PC-9 (cell line): ENCODE measurements at places on chromosomes 5 and 9.

- no peak for DNase-seq
Observed at GRCh38 chr9:128275198-128276007, at the start of gene GOLGA2. TSS of gene GOLGA2 (minus strand) at chr9:128276007. CDS start at chr9:128275976, 31 bp downstream.

GRCh38 chr9:121268851-121269641 lies 1.1 kb downstream of the GSN start:
- DNase-seq, result peak; percentile 47

GRCh38 chr9:114924327-114924726 lies 6.1 kb downstream of the TNFSF8 start:
- no peak for DNase-seq

DNA sequence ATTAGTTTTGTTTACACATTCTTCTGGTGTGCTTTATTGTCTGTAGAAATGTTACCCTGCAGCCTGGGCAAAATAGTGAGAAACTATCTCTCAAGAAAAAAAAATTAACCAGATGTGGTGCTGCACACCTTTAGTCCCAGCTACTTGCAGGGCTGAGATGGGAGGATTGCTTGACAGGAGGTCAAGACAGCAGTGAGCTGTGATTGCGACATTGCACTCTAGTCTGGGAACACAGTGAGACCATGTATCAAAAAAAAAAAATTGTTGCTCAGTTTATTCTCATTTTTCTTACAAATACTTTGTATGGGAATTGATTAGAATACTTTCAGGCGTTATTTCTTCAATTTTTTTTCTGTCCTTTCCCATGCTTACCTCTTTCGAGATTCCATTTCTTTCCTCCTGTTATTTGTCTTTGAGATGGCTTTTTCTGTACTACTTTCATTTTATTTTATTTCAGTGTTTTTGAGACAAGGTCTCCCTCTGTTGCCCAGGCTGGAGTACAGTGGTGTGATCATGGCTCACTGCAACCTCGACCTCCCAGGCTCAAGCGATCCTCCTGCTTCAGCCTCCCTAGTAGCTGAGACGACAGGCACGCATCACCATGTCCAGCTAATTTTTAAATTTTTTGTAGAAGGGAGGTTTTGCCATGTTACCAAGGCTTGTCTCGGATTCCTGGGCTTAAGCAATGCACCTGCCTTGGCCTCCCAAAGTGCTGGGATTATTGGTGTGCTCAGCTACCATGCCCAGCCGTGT lies 24.9 kb downstream of the TENT2 start:
- DNase-seq, result no peak

- no peak for DNase-seq
Observed at GRCh38 chr9:133707065-133707762, 30.9 kb downstream of the SARDH start.

DNA sequence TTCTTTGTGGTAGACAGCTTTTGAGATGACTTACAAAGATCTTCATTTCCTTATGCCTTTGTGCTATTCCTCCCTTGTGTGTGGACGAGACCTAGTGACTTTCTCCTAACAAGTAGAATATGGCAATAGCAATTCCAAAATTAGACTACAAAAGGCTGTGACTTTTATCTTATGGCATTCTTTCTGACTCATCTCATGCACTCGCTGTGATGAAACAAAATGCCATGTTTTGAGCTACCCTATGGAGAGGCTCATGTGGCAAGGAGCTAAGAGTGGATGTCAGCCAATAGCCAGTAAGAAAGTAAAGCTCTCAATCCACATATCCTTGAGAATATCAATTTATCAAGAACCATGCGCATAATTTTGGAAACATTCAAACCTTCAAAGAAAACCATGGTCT lies 380.5 kb upstream of the SMC2 start:
- no peak for DNase-seq

DNA sequence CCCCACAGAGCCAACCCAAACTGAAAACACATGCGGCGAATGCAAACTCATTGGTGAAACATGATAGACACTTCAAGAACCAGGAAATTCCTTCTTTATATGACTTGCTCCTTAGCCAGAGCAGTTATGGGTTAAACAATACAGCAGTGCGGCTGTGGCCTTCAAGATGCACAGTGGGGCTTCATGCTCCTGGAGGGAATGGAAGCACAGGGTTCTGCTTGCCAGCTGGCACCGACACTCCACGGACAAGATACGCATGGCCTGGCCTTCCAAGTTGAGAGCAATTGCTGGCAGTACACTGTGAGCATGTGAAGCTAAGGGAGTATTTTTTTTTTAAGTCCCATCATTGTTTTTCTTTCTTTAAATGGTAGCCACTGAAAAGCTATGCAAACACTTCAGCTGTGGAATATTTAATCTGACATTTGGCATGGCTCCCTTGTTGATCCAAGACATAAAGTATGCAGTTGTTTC lies 451.6 kb upstream of the CD180 start:
- DNase-seq, result no peak

GRCh38 chr9:89444274-89444673 lies 53.6 kb downstream of the SEMA4D start:
- DNase-seq, result no peak

- no peak for DNase-seq
Observed at GRCh38 chr5:14914623-14915260, 43.2 kb upstream of the ANKH start.

DNA sequence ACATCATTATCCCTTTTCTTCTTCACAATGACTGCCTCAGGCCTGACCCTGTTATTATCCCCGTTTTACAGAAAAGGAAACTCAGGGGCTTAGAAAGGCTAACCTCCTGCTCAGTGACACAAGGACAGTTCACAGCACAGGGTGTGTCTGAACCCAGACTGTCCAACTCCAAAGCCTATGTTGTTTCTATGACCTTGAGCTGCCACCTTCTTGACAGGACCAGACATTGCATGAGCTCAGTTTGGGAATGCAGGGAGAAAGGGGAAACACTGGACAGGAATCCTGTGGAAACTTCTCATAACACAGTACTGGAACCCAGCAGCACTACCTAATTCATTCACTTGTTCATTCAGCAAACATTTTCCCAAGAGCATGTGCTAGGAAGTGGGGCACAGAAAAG lies 472.8 kb downstream of the CDK5RAP2 start:
- no peak for DNase-seq

DNA sequence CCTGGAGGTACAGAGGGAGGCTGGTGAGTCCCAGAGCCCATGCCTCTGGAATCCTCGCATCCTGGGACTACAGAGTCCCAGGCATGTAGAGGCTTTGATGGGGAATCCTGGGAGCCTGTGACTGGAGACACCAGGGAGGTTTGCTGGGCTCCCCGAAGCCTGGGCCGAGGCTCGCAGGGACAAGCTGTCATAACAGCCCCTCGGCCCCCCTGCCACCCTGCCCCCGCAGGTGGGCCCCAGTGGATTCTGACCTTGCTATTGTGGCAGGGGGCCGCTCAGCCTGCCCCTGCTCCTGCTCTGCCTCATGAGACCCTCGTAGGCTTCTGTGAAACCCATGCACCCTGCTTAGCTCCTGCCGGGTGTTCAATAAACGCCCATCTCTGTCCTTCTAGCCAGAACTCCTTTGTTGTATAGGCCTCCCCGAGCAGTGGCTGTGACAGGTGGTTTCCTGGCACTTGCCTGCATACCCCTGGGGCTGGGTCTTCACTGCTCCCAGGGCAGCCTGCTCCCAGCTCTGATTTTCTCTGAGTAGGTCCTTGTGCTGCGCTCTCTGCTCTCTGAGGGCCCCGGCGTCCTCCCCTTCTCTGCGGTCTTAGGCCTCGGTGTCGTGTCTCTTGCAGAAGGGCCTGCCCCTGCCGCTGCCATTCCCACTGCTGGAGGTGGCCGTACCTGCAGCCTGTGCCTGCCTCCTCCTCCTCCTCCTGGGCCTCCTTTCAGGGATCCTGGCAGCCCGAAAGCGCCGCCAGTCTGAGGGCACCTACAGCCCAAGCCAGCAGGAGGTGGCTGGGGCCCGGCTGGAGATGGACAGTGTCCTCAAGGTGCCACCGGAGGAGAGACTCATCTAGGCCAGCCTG lies 20.4 kb downstream of the CRB2 start:
- no peak for DNase-seq
